SJCRH30 (cell line): ENCODE measurements at places on chromosomes 2 and 18. TPM values are rescaled to one million over a fixed set of nuclear protein-coding genes. Genes with fewer than 3 reads are reported as not detected.

GRCh38 chr2:31945572-31945935, 65.3 kb downstream of the MEMO1 start:
- no peaks in the 10 kb centered on the region for H3K27me3 ChIP-seq
- no peaks in the 10 kb centered on the region for H3K4me1 ChIP-seq
- no peak overlapping the region for H3K27ac ChIP-seq

- no peaks in the 10 kb centered on the region for H3K4me1 ChIP-seq
- no peak for DNase-seq
- H3K36me3 ChIP-seq, result peaks cover 61% of the 10 kb centered on the region
- no peak overlapping the region for H3K27ac ChIP-seq
- H3K4me3 ChIP-seq, result no peak overlapping the region
Measured at GRCh38 chr2:199922856-199923255, 11.8 kb downstream of the C2orf69 start.

The VWC2L gene
- total RNA-seq, result not detected in 2 replicates

GRCh38 chr2:164213916-164214315, 407.4 kb downstream of the GRB14 start:
- peak; percentile 1 for DNase-seq
- no peaks in the 10 kb centered on the region for H3K36me3 ChIP-seq
- no peaks in the 10 kb centered on the region for H3K27me3 ChIP-seq
- H3K4me1 ChIP-seq, result peaks cover 5% of the 10 kb centered on the region; the same call in 1 of the 2 replicates

The AFF3 gene
- total RNA-seq, result not detected in 2 replicates

DNA sequence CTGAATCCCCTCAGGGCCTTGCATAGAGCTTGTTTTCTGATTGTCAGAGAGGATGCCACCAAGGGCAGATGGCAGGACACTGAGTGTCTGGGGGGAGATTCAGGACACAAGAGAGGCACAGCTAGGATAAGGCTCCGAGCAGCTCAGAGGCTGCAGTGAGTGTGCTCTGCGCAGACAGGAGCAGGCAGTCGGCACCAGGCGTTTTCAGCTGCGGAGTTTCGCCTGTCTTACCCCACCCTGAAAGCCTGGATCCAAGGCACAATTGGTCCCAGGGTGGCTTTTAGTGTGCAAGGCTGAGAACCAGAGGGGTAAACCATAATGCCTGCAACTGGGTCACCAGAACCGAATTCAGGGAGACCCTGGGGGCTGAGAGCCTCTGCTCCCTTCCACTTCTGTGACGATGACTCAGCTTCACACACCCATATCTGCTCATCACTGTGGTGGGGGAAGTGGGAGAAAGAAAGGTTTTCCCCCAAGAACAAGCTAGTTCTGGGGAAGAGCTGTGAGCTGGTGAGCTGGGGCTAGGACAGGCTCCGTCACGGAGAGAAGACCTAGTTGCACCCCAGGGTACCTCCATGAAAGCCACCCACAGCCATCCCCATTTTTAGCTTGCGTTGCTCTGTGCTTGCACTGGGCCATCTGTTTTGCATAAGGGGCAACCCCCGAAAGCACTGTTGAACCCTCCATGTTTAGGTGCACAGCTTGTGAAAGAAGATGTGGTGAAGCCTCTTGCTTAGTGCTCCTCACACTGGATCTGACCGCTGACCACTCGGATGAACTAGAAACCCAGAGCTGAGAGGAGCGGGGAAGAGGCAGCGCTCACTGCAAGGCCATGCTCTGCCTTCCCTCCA, 173.7 kb downstream of the CELF4 start:
- no peak overlapping the region for H3K27ac ChIP-seq
- no peak overlapping the region for H3K4me3 ChIP-seq
- DNase-seq, result no peak
- H3K36me3 ChIP-seq, result no peaks in the 10 kb centered on the region
- H3K4me1 ChIP-seq, result no peaks in the 10 kb centered on the region

The CRYGC gene
- not detected in 2 replicates for total RNA-seq

DNA sequence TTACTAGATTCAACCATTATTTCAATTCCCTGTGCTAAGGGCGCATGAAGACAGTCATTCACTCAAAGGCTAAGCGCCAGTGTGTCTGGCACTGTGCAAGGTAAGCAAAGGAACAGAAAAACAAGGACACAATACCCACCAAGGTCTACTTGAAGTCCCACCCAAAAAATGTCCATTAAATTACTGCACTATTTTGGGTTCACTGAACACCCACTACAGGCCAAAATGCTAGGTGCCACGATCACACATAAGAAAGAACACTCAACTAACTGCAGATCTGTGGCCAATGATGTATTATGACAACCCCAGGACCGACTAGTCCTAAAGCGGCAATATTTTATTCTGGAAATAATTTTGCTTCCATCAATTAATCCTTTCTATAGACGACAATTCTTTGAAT, 1.8 kb downstream of the TMEM131 start:
- H3K4me3 ChIP-seq, result peak overlapping the region; percentile 81
- no peaks in the 10 kb centered on the region for H3K36me3 ChIP-seq
- H3K27ac ChIP-seq, result no peak overlapping the region
- no peaks in the 10 kb centered on the region for H3K27me3 ChIP-seq
- DNase-seq, result no peak

DNA sequence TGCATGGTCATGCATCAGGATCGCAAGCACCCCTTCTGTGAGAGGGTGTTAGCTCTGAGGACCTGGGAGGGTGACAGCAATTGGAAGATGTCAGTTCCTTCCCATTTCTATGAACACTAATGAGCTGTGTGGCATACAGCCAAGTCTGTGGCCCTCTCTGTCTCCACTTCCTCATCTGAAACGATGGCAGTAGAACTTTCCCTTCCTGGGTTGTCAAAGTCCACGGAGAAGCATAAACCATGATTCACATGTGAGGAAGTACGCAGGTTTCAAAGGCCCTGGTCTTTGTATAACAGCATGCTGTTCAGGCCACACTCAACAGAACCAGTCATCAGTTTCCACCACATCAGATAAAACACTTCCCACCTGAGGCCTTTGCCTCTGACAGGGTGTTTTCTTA, 167.4 kb upstream of the RAB6C start:
- H3K36me3 ChIP-seq, result no peaks in the 10 kb centered on the region
- H3K4me1 ChIP-seq, result no peaks in the 10 kb centered on the region
- no peak overlapping the region for H3K27ac ChIP-seq
- no peak overlapping the region for H3K4me3 ChIP-seq

DNA sequence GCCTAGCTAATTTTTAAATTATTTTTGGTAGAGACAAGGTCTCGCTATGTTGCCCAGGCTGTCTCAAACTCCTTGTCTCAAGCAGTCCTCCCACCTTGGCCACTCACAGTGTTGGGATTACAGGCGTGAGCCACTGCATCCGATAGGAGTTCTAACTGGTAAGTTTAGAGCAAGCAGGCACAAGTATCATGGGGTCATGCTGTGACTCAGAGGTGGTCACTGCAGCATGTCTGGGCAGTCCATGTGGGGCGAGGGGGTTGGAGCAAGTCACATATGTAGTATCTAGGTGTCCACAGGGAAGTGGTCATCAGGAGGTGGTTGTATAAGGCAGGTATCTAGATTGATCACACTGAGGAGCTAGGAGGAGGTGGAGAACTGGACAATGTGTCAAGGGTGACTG, 22.7 kb upstream of the STARD7 start:
- DNase-seq, result no peak
- no peaks in the 10 kb centered on the region for H3K4me1 ChIP-seq
- no peaks in the 10 kb centered on the region for H3K36me3 ChIP-seq
- no peaks in the 10 kb centered on the region for H3K27me3 ChIP-seq
- no peak overlapping the region for H3K4me3 ChIP-seq

DNA sequence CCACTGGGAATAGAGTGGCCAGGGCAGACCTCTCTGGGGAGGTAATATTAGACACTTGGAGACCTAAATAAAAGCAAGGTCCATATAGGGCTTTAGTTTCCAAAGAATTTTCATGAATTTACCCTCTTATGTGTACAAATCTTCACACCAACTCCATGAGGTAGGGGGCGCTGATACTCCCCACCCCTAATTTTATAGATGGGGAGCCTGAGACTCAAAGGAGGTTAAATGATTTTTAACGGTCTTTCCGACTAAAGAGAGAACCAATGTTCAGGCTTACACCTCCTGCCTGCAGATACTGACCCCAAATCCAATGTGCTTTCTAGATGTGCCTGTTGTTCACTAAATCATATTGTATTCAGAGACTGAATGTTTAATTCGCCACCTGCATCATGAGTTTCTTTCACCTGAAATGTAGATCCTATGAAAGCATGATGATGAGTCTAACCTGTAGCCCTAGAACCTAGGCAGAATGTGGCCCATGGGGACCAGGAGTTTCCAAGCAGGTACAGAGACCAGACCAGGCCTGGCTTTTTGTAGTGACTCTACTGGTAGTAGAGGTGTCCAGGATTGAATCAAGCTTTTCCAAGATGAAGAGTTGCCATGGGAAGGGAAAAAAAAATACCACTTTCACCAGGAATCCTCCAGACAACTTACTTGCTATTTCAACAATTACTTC, 16.8 kb upstream of the PAX3 start:
- DNase-seq, result peak; percentile 63
- H3K36me3 ChIP-seq, result no peaks in the 10 kb centered on the region
- no peak overlapping the region for H3K4me3 ChIP-seq
- no peaks in the 10 kb centered on the region for H3K27me3 ChIP-seq
- no peak overlapping the region for H3K27ac ChIP-seq
- peaks cover 29% of the 10 kb centered on the region for H3K4me1 ChIP-seq

The CSRNP3 gene
- total RNA-seq, result 2.4 and 2.9 TPM in 2 replicates

DNA sequence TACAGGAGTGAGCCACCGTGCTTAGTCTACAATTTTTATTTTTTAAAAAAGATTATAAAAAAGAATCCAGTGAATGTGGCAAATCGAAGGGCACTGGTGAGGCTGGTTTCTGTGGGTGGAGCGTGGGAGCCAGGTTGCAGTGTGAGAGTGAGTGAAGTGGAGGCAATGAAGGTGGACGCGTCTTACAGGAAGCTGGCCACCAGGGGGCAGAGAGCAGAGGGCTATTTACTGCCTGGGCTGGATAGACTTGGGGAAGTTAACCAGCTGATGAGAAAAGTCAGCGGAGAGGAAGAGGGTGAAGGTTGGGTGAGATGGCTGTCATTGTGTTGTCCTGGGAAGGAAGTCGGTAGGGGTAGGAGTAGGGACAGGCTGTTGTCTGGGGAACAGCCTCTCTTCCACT, 6.8 kb downstream of the SCTR start:
- H3K27me3 ChIP-seq, result no peaks in the 10 kb centered on the region
- H3K4me1 ChIP-seq, result no peaks in the 10 kb centered on the region
- no peak overlapping the region for H3K27ac ChIP-seq
- peak; percentile 69 for DNase-seq

The DSC2 gene
- total RNA-seq, result not detected in 2 replicates

The KCNG2 gene
- not detected in 2 replicates for total RNA-seq

DNA sequence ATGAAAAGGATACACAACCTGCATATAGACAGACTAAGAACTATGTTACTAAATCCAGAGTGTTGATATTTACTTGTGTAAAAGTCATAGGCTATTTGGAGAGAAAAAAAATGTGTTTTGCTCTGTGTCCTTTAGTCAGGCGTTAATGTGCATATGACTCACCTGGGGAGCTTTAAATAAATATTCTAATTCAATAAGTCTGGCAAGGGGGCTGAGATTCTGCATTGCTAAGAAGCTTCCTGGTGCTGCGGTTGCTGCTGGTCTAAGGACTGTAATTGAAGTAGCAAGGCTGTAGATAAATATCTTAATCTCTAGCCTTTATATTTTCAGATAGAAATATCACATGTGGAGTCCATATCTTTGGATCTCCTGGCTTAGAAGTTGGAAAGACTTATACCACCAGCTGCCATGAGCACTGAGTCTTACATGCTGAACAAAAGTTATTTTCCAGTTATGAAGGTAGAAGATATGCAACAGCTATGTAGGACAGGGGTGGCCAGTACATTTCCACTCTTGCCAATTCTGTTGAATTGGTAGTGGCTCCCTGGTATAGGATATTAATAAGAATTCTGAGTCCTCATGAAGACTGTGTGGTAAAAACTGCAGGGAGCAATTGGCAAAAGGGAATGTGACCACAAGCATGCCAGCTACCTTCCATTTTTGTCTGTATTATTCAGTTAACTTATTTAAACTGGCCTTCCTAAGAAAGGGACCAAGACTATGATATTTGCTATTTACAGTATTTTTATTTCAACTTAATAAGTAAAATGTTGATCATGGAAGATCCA, 4.8 kb downstream of the SPAG16 start:
- no peaks in the 10 kb centered on the region for H3K4me1 ChIP-seq
- peaks cover 4% of the 10 kb centered on the region; the same call in 1 of the 2 replicates for H3K36me3 ChIP-seq
- no peak for DNase-seq

GRCh38 chr2:123738643-123739042, 286.4 kb upstream of the CNTNAP5 start:
- H3K27me3 ChIP-seq, result no peaks in the 10 kb centered on the region
- no peak overlapping the region for H3K27ac ChIP-seq
- no peak overlapping the region for H3K4me3 ChIP-seq
- no peak for DNase-seq
